ACHN (cell line): ENCODE measurements at places on chromosomes 2 and 18.

GRCh38 chr2:159925975-159926374, 128.0 kb upstream of the CD302 start:
- DNase-seq: no peak

- DNase-seq: peak; percentile 87
These were observed 48.8 kb downstream of the ALPK2 start for GRCh38 chr18:58580078-58580477.

DNA sequence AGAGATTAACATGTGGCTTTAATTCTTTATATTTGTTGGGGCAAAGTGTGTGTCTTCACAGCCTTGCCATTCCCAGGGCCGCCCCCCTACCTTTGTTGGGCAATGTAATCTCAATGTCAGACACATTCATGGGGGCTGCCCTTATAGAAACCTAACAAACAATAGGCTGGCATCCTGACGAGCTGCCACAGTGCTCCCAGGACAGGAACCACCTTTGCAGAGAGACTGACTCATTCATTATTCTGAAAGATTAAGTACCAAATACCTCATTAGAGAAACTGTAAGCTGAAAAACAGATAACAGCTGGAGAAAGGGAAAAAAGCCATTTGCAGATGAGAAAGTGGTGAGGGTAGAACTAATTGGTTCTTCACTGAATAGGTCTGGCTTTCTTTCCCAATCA, 1587.5 kb upstream of the PIK3C3 start:
- DNase-seq: no peak

DNA sequence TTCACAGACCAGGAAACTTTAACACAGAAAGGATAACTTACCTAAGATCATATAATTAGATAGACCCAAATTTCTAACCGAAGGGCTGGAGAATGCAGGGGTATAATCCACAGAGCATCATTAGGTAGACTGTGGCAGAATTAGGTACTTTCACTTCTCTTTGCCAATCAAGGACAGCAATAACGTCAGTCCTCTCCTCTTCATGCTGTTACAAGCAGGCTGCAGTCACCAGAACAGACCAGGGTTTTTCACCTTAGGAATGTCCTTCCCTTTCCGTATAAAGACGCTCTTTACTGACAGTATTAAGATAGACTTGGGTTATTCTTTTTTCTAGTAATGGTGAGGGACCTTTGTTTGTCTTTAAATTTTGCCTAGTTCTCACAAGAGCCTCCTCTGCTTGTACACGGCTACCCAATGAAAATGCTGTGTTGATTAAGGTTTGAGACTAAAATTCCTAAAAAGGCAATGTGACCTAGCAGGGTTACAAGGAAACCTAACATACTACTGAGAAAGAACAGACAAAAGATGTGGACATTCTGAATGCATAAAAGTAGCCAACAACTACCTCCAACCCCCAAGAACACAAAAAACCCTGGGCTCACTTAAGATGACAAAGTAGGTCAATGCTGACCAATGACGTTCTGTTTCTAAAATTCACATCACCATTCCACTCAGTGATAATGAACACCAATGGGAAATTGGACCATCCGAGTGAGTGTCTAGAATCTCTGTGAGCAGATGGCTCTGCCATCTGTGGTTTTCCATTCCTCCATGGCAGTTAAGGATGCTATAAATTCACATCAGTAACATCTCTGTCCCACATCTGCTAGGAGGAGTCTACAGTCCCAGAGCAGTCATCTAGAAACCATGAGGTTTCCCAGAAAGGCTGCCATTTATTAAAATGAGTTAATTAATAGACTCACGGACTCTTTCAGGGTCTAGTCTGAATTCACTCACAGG, 2.1 kb downstream of the PDIA6 start:
- no peak for DNase-seq

- DNase-seq: peak; percentile 62
These were observed 204.6 kb downstream of the SH3RF3 start for GRCh38 chr2:109333414-109334210.

DNA sequence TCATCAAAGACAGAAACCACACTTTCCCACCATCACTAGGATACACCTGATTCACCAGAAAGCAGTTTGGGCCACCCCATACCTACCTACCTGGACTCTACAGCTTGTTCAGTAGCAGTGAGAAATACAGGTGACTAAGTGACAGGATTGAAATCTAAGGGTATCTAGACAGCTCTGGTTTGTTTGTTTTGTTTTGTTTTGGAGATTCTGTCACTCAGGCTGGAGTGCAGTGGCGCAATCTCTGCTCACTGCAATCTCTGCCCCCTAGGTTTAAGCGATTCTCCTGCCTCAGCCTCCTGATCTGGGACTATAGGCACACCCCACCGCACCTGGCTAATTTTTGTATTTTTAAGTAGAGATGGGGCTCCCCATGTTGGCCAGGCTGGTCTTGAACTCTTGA, 3.1 kb downstream of the TTC21B start:
- no peak for DNase-seq

- no peak for DNase-seq
These were observed 62.7 kb downstream of the ZCCHC2 start for GRCh38 chr18:62585274-62586150.
